ENCODE measurements at places on chromosomes 1 and 21.
A peak's percentile ranks its signal among the peaks of the same experiment; 100 is the strongest.

DNA sequence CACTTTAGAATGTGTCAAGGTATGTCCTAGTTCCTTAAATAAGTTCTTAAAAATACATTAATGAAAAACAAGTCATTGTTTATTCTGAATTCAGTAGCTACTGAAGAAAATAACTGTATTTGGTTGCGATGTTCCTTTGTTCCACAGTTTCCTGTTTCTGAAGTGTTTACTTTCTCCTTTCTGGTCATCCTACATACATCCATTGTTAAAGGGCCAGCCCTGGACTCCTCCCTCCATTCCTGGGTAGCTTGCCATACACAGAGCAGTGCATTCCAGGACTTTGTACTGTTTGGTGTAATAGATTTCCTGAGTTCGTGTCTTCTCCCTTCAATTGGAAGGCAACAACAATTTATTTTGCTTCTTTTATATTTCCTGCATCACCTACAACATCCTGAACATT, 845.4 kb upstream of the CXADR start:
- DNase-seq, result no peak

DNA sequence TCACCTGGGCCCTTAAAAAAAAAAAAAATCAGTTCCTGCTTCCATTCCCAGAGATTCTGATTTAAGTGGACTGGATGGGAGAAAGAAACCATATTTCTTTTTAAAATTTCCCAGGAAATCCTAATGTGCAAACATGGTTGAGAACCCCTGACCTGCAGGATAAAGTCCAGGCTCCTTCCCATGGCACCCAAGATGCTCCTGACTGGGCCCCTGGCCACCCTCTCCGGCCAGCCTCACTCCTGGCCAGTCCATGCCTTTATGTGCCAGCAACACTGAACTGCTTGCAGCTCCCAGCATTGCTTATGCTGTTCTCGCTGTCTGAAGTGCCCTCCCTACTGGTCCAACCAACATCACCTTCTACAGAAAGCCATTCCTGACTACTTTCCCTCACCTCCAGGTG, 93.9 kb downstream of the TEX35 start:
- DNase-seq, result no peak

DNA sequence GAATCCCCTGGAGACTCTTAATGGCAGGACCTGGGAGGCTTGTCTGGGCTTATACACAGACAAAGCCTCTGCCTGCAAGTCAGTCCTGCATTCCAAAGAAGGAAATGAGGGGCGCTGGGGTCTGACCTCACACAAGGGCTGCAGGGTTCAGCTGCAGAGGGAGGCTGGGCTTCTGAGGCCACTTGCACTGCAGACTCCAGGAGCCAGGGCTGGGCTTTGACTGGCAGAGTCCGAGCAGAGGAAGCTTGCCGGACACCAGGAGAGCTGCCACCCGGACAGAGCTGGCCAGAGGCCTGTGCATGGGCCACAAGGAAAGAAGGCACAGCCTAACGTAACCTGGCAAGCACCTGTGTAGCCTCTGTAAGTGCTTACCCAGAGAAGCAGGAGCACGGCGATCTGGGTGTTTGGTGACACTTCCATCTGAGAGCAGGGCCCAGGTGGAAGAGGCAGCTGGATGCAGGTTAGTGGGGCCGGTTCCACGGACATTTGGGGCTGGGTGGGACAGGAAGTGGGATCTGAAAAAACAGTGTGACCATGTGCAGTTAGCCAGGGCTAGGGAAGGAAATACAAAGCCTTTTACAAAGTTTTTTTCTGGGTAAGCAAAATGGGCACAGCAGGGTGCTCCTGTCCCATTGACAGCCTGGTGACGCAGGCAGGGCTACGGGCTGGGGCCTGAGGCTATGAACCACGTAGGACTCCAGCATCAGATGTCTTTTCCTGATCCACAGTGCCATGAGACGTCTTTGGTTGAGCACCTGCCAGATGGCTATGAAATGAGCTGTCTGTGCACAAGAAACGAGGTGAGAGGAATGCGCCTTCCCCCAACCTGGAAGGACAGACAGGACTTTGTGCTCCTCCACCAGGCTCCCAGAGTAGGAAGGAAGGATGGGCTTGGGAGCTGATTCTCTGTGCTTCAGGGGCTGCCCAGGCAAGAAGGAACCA, 37.3 kb upstream of the LBR start:
- DNase-seq, result no peak

DNA sequence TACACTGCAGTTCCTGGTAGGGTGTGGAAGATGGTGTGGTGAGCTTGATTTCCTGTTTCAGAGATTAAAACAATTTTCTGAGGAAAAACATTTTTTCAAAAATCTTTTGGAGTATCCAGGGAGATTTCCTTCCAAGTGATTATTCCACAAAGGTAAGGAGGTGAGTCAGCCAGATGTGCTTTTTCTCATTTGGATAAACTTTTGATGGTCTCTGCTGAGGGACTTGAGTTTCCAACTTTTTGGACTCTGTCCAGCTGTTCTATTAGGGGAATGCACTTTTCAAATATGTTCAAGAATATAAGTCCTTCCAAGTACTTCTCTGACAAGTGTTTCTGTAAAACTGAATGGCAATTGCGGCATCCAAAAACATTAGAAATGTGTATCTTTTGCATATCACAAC, 628.8 kb upstream of the ADAMTS5 start:
- DNase-seq, result no peak

DNA sequence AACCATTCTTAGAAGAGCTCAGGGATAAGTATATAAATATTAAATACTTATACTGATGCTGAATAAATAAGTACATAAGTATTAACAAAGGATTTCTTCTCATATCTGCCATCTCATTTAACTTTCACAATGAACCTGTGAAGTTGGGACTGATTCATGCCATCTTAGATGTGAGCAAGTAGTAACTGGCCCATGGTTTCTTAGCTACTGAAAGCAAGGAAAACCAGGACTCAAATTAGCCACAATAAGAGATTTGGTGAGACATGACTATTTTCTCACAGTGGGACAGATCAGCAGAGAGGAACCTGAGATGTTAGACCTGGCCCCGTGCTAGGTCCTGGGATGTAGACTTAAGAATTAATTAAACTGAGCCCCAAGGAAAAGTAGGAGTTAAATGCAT, 8.2 kb upstream of the RAB3B start:
- DNase-seq, result no peak

- no peak for DNase-seq
Observed at GRCh38 chr1:188343914-188344313, 1515.2 kb downstream of the PLA2G4A start.

DNA sequence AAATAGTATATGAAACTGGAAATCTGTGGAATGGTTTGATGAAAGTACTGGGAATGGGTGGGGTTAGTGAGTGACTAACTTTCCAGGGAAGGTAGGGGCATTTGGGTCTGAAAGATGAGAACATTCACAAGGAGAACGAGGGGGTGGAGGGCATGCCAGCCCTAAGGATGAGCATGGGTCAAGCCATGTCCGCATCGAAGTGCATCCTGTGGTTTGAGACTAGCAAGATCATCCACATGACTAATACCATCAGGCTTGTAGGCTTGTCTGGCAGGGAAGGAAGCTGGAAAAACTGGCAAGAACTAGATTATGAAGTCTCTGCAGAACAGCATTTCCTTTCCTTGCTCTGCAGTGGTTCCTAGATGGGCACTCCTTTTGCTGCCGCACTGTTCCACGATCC, 70.4 kb upstream of the UBE2U start:
- DNase-seq, result peak; percentile 86

DNA sequence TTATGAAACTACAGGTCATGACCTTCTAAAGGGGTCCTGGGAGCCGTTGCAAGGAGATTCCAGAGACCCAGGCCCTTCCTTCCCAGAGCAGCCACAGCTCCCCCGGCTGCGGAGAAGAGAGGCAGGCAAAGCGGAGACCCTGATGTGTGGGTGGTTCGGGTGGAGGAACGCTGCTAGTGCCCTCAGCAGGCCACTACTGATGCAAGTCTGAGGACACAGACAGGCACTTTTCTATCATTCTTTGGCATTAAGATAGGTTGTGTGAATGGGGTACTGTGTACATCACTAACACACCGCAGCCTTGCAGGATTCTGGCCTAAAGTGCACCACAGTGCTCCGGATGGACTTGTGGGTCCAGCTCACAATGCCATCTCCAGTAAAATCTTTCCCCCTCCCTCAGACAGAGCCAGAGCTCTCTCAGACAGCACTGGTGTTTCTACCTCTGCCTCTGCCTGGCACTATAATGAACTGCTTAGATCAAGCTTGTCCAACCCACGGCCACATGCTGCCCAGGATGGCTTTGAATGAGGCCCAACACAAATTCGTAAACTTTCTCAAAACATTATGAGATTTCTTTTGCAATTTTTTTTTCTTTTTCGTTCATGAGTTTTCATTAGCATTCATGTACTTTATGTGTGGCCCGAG, 121.4 kb downstream of the TGFBR3 start:
- DNase-seq, result no peak

DNA sequence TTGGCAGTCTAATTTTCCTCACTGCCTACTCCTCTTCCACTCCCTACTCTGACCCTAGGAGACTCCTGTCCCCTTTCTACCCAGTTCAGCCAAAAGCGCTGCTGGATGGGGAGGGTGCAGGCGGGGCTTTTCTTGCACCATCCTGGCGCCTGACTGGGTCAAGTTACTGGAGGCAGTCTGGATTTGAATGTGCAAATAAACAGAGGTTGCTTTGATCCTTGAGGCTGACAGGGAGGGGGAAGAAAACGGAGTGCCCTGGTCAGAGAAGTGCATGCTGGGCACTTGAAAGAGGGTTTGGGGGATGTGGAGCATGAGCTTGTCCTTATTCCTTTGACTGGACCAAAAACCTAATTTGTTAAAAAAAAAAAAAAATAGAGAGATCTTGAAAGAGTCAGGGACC, 76.8 kb upstream of the SOX13 start:
- DNase-seq, result no peak

DNA sequence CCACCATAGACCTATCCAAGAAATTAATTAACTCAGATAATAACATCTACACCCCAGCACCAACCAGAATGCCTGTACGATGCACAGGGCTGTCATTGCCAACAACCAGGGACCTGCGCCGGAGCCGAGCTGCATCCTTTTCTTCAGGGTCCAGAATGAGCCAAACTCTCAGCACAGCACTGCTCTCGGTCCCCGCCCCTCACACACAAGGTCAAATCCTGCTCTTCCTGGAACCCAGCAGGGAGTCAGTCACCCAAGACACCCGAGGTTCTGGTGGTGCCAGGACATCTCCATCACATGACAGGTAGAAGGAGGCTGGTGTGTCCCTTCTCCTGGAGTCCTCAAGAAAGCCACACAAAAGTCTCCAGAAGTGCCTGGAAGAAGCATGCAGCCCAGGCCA, 31.9 kb downstream of the NPHP4 start:
- no peak for DNase-seq

DNA sequence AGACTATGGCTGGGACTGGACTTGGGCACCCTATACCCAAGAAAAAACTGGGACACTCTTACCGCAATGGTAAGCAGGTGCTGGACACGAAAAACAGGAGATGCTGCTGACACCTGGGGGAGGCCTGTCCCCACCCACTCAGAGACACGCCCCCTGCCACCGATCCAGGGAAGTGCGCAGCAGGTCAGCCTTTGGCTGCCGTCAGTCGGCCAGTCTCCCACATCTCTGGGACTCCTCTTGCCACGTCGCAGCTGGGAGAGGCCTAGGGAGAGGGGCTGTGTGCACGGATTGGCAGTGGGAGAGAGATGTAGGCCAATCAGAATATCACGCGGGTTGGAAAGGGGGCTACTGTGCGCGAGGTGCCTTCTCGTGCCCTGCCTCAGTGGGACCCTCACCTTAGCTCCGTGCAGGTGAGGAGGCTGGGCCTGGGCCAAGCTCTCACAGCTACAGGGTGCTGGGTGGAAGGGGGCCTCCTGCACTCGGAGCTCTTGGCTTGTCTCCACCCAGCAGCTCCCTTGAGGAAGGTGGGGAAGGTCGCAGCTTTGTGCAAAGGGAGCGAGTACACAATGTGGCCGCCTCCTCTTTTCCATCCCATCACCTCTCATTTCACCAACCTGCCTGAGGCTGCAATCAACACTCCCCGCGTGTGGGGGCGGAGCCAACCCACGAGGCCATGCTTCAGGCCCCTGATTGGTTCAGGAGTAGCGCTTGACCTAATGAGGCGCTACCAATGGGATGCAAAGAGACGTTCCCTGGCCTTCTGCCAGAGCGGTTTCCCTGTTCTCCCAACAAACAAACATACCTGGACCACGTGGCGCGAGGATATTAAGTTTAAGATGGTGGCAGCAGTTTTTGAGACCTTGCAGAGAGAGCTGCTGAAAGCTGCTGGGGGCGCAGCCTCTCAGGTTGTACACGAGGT, 25.7 kb upstream of the LDLRAP1 start:
- no peak for DNase-seq

DNA sequence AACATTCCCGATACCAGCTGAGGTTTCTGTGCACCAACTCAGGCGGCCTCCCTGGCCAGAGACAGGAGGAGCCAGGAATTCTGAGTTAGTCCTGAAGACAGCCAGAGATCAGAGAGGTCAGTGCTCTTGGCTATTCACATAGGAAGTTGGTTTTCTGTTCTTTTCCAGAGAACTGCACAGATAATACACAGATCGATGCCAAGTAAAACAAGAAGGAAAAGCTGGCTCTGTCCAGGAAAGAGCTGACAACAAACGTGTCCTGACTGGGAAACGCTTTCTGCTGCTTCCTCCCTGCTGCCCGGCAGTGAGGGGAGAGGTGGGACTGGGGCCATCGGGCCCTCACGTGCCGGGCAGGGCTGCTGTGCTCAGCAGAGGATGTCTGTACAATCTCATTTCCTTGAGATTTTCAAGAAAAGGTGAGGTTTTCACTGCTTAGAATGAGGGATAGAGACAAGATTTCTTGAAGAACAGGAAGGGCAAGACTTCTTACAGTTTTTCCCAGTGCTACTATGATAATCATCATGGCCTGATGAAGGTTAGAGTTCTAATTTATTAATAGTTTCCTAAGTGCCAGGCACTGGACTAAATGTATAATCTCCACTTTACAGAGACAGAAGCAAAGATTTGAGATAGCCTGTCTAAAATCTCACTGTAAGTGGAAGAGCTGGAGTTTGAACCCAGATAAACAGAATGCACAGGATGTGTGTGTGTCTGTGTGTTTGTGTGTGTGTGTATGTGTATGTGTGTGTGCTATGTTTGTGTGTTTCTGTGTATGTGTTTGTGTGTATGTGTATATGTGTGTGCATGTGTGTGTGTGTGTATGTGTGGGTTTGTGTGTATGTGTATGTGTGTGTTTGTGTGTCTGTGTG, 211.0 kb upstream of the RAB4A start:
- no peak for DNase-seq
